DMS79 (cell line): ENCODE measurements at places on chromosomes 2 and 18.

GRCh38 chr2:105590780-105591660 is 153.7 kb upstream of the NCK2 start:
- no peak for DNase-seq

GRCh38 chr2:186780701-186781316 is 68.2 kb downstream of the ZSWIM2 start:
- no peak for DNase-seq

- DNase-seq: no peak
Observed at GRCh38 chr2:3527886-3528785, 8.8 kb upstream of the ADI1 start.

GRCh38 chr18:21853775-21854552 is 113.4 kb downstream of the MIB1 start:
- no peak for DNase-seq

- no peak for DNase-seq
Observed at GRCh38 chr2:64538764-64539433, 14.8 kb downstream of the AFTPH start.

DNA sequence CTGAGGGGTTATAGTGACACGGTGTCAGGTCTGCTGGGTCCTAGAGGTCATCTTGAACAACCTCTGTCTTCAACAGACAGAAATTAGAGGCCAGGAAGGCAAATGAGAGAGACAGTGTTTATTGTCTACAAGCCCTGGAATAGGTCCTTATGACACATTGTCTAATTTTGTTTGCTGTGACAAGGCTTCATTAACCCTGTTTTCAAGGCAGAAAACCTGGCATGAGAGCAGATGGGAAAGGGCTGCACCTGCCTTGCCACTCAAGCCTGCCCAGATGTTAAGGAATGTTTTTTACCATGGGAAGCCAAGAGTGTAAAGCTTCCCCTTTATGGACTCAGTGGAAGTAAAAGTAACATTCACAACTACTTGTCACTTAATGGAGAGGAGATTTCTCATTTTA is 275.3 kb downstream of the KCNS3 start:
- DNase-seq: no peak

DNA sequence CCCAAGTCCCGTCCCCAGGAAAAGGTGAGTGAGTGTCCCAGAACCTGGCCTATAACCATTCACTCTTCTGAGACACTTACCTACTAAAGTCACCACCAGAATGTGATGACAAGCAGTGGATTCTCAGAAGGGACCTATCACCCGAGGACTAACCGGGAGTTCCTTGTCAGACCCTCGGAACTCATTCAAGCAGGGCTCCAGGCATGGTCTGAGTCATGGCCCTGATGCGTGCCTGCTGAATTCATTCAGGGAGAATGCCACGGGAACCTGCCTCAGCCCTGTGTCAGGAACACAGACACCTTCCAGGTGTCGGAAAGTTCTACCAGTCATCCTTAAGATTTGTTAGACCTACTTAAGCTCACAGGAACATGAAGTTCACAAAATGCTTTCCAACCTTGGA is 29.8 kb downstream of the ALPK2 start:
- DNase-seq: no peak

- DNase-seq: no peak
Observed at GRCh38 chr18:37162551-37162950, 333.6 kb downstream of the KIAA1328 start.

DNA sequence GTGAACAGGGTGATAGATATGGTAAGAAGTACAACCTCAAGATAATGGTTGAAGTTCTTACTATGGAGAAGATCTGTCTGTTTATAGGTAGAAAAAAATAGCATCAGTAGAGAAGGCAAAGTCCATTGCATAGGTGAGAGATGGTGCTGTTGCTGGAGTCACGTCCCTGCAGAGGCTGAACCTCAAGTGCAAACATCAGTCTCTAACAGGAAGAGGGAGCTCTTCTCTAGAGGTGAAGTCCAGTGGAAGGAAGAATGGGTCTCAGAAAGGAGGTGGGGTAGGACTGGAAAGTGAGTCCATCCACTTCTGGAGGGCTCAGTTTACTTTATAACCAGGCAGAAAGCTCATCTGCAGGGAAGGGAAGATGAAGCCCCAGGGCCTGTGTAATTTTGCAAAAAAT is 337.7 kb downstream of the MEIS1 start:
- DNase-seq: no peak

DNA sequence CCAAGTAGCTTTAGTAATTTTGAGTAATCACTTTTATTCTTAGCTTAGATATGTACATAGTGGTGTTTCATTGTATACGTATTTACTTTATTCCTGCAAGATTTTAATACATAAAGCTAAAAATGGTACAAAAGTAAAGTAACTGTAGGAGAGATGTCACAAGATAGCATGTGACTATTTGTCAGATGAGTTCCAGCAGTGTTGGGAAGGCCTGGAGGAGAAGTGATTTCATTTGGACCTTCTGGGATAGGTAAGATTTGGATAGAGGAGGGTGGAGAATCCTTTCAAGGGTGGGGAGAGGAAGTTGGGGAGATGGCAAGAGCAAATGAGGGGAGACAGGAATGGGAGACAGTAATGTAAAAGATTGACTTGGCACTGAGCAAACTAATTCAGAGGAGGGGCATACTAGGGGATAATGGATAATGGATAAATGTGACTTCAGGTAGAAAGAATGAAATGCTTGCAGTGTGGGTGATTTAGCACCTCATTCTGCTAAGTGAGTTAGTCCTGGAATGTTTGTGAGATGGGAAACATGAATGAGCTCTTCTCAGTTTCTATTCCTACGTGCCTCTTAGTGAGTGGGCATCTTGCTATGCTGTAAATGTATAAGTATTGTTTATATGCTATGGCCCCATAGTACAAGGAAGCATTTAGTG is 10.5 kb downstream of the WDR43 start:
- DNase-seq: no peak

GRCh38 chr2:111966241-111966640 is 67.8 kb downstream of the MERTK start:
- DNase-seq: no peak

- no peak for DNase-seq
Observed at GRCh38 chr18:46772357-46772756, 15.5 kb upstream of the ST8SIA5 start.

DNA sequence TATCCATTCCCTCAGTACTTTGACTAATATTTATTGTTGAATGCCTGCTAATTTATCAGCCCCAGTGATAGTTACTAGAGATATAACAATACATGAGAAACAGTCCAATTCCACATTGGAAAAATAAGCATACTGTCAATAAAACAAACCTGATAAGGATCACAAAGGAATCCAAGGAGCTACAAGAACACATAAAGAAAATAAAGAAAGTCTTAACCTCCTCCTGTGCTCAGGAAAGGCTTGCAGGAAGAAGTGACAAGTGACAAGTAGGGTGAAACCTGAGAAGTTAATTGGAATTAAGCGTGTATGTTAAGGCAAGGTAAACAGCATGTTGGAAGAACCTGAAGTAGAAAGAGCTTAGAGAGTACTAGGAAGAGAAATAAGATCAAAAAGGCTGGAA is 20.3 kb upstream of the ASNSD1 start:
- DNase-seq: no peak

- DNase-seq: no peak
Observed at GRCh38 chr2:183037553-183038340, 510 bp downstream of the NCKAP1 start.

GRCh38 chr18:49997558-49997957 is 184.2 kb upstream of the ACAA2 start:
- DNase-seq: no peak
